ENCODE measurements at places on chromosomes 3 and 15. TPM values are rescaled to one million over a fixed set of nuclear protein-coding genes. Genes with fewer than 3 reads are reported as not detected.

EPHB1 gene
- 0.15 TPM for total RNA-seq

FETUB gene
- not detected for total RNA-seq

PAK6 gene
- 10.7 TPM for total RNA-seq

ARHGAP31 gene
- total RNA-seq = 0.48 TPM

CFAP92 gene
- 4.8 TPM for total RNA-seq

KCNMB3 gene
- total RNA-seq = 7.4 TPM

CLSTN2 gene
- not detected for total RNA-seq
